ENCODE measurements at places on chromosomes 1 and 21.
A peak's percentile ranks its signal among the peaks of the same experiment; 100 is the strongest.

- no peak for DNase-seq
Observed at GRCh38 chr1:168089979-168090337, 46.8 kb downstream of the GPR161 start.

- no peak for DNase-seq
Observed at GRCh38 chr1:204074274-204075138, 1.6 kb downstream of the SOX13 start.

DNA sequence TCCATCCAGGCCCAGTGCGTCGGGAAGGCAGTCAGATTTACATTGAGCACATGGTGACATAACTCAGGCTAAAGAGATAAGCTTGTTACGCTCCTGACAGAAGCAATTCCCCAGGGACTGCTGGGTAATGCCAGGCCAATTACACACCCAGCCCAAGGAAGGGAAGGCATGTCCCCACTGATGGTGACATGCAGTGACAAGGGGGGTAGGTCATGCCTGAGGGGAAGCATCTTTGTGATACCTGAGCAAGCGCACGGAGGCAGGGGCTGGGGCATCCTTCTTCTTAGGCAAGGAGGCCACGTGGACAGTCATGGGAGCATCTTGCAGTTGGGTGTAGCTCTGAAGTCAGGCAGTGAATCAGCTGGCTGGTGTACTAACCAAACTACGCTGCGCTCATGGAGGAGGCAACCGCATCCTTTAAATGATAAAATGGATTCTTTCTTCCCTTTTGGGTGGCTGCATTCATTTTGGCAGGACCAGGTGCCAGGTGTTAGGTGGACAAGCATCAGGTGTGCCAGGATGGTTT lies 39.6 kb upstream of the GRIK3 start:
- no peak for DNase-seq

- no peak for DNase-seq
Observed at GRCh38 chr1:153534925-153535241, 908 bp downstream of the S100A6 start.

DNA sequence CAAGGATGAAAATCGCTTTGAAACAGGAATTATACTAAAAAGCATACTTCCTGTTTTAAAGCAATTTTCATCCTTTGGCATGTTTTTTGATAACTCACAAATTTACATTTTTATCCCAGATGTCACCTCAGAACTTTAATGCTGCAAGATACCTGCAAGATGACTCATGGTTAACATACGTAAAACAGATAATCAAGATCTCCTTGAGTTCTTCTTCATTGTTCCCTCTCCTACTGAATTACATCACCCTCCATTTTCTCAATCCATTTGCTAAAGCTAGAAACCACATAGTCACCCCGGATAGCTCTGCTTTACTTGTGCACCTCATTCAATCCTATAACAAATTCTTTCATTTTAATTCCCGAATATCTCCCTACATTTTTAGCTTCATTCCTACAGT lies 1114.2 kb downstream of the PLA2G4A start:
- DNase-seq = no peak

- DNase-seq = no peak
Observed at GRCh38 chr1:197807216-197807615, 31.9 kb upstream of the DENND1B start.

- no peak for DNase-seq
Observed at GRCh38 chr1:229186373-229187056, 84.4 kb upstream of the RAB4A start.

GRCh38 chr1:168342572-168343280 lies 62.0 kb downstream of the TBX19 start:
- DNase-seq = peak; percentile 93

- no peak for DNase-seq
Observed at GRCh38 chr1:66580081-66580480, 46.1 kb downstream of the SGIP1 start.

DNA sequence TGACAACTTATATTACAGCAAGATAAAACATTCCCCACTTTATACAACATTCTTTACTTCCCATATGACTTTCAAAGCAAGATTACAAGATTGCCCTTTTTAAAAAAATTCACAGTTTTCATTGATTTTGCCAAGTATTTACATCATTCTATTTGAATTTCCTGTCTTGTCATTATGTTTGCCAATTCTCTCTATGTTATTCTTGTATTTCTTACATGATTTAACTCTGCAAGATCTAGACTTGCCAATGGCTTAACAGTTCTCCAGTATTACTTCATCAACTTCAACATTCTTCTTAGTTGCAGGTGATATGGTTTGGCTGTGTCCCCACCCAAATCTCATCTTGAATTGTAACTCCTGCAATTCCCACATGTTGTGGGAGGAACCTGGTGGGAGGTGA lies 31.6 kb downstream of the FMO4 start:
- DNase-seq = no peak

DNA sequence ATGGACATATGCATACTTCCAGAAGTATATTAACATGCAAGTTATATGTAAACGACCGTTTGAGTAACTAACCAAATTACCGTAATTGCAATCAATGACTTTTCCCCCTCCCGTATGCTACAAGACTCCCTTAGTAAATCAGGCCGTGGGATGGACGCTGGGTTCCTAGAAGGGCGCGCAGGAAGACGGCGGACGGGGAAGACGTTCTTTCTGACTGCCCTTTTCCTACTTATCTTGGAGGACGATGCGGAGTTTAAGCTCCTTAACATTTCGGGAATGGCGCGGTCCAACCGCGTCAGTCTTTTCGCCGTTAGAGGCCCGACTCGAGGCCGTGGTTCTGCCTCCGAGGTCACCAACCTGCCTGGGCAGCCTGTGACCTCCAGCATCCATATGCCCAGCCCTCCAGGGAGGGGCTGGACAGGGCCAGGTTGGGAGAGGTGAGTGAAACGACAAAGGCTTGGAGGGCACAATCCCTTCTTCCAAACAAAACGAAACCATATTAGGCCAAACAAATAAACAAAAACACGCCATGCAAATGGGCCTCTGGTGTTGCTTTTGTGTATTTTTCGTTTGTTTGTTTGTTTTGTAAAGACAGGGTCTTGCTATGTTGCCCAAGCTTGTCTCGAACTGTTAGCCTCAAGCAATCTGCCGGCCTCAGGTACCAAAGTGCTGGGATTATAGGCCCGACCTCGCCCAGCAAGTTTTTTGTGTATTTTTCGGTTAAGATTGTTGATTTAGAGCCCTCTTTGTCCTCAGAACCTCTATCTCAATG lies 873 bp upstream of the PI4KB start:
- DNase-seq = no peak

GRCh38 chr1:25051906-25052305 lies 121.8 kb upstream of the RUNX3 start:
- no peak for DNase-seq

DNA sequence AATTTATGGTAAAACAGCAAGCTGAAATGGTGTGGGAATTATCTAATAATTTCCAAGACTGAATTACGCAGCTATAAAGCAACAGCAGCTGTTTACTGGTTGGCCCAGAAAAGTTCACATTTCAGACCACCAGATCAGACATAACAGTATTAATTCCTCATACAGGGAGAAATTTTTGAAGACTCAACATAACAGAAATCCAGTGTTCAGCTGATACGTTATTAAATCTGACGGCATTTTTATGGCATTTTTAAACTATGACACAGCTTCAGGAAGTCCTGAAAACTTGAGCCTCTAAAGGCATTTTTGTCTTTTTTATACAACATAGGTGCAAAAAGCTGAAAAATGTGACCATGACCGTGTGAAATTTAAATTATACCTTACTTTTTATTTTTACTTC lies 91.2 kb downstream of the APP start:
- no peak for DNase-seq

DNA sequence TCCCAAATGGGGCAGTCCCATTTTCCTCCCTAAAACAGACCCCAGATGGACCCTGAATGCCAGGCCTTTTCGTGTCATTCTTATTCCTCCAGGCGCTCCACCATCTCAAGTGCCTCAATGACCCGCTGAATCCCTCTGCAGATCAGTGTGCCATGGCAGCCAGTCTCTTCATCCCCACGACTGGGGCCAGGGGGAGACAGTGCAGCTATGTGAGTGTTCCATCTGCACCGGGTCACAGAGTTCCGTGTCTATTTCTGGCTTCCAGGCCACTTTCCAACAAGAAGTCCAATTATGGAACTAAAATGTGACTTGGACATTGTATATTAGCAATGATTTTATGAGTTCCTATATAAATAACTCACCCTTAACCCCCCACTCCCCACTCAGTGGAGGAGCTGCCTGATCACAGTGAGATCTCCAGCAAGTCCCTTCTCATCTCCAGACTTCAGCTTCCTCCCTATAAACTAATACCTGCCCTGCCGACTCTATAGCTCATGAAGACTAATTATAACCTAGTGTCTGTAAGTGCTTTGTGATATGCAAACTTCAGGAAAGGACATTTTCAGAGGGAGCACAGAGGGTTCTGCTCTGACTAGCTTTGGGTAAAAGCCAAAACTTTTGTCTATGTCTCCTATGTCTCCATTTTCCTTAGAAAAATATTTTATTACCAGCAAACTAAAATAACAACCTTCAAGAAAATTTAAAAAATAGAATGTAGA lies 56.3 kb upstream of the NFASC start:
- DNase-seq = no peak

GRCh38 chr21:29102791-29103257 lies 27.6 kb upstream of the MAP3K7CL start:
- no peak for DNase-seq

- no peak for DNase-seq
Observed at GRCh38 chr1:220748089-220748934, at the start of gene MTARC2. Gene MTARC2 (plus strand): TSS chr1:220748322. CDS start chr1:220748532, 210 bp downstream.

DNA sequence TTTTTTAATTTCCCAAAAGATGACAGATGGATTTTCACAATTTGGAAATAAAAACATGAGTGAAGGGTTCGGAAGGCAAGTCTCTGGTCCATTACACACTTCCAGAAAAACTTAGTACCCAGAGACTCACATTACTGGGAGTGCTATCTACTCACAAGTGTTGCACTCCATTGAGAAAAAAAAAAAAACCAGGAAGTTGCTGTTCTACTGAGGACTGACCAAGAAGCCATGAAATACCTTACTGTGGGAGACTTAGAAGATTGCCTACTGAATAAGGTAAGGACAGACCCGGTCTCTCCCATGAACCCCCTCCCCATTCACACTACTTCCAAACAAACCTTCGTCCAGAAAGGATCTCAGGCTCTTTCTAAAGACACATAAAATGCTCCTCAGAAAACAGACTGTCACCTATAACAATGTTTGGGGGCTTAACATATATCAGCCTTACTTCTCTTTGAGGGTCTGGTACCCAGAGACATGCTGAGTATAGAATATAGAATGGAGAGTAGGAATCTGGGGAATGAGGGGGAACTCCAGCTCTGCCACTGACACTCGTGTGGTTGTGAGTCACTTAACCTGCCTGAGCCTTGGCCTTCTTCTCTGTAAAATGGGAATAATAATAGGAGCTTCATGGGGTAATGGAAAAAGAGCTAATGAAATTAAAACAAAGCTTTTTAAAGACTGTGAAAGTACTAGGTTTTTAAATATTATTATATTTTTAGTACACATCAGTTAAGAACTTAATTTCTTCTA lies 1.4 kb downstream of the MAB21L3 start:
- no peak for DNase-seq

DNA sequence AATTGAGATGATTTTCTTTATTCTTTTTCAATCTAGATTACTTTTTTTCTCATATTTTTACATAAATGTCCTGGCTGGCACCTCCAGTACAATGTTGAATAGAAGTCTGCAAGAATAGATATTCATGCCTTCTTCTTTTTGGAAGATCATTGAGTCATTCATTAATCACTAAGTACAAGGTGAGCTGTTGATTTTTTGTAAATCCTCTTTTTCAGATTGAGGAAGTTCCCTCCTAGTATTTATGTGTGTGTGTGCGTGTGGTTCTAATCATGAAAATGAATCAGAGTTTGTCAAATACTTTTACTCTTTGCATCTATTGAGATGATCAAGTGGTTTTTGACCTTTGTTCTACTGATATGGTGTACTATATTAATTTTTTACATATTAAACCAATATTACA lies 859.3 kb downstream of the KCNT2 start:
- no peak for DNase-seq

DNA sequence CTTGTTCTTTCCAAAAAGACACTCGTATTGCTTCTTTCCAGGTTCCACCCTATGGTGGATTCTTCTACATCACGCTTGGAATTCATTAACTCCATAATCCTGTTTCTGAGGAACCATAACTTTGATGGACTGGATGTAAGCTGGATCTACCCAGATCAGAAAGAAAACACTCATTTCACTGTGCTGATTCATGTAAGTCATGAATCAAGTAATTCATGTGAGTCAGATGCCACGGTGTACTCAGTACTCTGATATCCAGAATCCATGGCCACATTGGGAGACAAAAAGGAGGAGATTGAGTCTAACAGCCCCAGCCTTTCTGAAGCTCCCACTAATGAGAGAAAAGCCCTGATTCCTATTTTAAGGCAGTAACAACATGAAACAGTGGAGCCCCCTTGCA lies 7.4 kb downstream of the CHI3L2 start:
- DNase-seq = no peak

GRCh38 chr21:42287193-42288083 lies 27.8 kb downstream of the TFF3 start:
- no peak for DNase-seq

GRCh38 chr1:61825393-61825792 lies 83.1 kb downstream of the PATJ start:
- DNase-seq = no peak

GRCh38 chr1:235923466-235924021 lies 56.8 kb upstream of the LYST start:
- DNase-seq = peak; percentile 50

GRCh38 chr1:1083416-1084371 lies 9.6 kb upstream of the RNF223 start:
- no peak for DNase-seq

DNA sequence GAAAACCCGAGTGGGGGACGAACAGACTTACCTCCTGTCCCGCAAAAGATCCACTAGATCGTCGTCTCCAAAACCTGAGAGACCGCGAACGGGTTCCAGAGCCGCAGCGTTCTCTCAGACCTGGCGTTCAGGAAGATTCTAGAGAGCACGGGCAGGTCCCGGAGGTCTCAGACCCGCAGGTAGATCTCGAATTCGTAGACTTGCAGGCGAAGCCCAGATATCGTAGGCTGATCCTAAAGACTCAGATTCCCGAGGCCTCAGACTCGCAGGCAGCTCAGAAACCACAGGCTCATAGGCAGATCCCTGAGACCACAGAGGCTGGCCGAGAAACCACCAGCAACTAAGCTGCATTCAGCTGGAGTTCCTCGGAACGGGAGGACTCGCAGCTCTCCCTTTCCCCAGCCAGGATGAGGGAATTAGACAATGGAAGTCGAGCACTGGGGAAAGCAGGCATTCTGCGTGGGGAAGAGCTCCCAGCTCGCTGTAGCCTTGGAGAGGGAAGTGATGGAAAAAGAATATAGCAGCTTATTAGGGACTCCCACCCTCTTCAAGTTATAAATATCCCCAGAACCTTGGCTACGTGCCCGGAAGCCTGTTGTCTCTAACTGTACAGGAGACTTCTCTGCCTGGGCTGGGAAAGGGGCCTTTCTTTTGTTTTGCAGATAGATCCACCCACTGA lies at the start of gene ZNF436:
TSS of gene ZNF436 (minus strand) at position 502 of the 679 bp plus-strand sequence. CDS start 1,831 bp downstream, outside the sequence.
- peak; percentile 16 for DNase-seq

- no peak for DNase-seq
Observed at GRCh38 chr1:212952641-212952976, 2.3 kb downstream of the VASH2 start.
